ENCODE measurements at places on chromosomes 1 and 21.
A peak's percentile ranks its signal among the peaks of the same experiment; 100 is the strongest.

DNA sequence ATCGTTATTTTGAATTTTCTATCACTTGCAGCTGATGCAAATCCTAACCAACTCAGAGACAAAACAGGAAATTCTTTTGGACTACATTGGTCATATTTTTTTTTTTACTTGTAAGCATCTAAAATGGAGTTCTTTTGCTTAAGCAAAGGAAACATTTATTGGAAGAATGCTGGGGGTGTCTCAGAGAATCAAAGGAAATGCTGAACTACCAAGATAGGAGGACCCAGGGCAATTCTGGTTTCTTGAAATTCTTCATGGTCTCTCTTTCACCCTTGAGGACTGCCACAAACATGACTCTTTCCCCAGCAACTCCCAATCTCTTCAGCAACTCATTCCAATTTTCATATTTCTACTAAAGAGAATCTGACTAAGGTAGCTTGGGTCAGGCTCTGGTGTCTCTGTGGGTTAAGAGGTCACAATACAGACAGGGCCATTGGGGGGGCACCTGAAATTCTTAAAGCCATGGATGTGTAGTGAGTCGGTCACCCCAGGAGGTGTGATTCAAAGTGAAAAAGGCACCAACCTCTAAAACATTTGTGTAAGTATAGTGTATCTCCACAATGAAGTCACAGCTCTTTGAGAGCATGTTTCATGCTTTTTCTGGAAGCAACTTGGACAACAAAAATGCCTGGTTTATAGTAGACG is 171.1 kb upstream of the FGGY start:
- DNase-seq: no peak

DNA sequence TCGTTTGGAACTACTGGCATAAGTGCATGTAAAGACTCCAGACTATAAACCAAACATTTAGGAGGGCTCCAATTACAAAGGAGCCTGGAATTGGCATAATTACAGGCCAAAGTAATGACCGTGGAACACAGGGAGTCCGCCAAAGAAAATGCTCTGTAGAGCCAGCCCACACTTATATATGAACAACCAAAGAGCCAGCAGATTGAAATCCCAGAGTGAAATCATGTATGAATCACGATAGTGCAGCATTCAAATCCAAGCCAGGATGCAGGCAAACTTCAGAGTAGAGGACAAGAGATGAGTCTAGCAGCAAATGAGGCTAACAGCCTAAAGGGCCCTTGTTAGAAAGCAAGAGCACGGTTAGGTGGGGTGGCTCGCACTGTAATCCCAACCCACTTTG is 13.1 kb downstream of the VPS26C start:
- DNase-seq: no peak

DNA sequence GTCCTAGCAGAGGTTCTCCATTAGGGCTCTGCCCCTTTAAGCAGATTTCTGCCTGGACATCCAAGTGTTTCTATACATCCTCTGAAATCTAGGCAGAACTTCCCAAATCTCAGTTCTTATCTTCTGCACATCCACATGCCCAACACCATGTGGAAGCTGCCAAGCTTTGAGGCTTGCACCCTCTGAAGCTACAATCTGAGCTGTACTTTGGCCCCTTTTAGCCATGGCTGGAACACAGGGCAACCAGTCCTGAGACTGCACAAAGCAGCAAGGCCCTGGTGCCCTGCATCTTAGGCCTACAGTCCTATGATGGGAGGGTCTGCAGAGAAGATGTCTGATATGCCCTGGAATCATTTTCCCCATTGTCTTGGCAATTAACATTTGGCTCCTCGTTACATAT is 8.0 kb downstream of the HAO2 start:
- no peak for DNase-seq

DNA sequence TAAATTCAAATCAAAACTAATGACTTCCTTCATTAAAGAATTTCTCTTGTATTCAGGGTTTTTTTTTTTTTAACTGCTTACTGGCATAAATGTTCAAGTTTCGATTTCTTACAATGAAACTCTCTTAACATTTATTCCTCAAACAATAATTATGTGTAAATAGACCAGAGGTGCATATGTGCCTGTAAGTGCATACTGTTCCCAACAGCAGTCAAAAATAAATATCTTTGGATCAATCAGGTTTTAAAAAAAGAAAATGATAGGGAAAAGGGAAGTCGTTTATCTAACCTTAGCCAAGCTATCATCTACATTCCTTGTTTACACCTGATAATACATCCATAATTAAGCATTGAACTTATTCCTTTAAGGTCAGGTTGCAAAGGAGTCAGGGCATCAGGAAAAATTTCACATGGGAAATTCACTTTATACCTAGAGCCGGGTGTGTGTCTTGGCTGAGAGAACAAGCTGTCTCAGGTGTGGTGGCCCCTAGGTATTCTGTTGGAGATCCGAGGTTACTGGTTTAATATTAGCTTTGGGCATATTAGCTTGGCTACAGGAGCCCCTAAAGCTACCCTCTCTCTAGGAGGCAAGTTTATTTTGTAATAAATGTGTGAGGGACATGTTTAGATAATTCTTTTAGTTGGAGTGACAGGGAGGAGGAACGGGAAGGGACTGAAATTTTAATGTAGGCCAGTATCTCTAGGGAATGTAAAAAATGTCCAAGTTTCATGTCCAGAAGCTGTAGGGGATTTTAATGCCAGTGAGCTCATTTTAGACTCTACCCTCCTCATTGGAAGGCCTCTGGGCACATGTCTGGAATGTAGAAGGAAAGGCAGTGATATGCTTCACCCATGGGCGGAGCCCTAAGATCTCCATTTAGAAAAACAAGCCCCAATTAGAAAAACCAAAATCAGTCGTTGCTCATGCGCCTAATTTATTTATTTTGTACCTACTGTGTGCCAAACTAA is 327.9 kb upstream of the PROX1 start:
- DNase-seq: no peak

GRCh38 chr1:3174487-3175247 is 105.7 kb downstream of the PRDM16 start:
- DNase-seq: no peak

DNA sequence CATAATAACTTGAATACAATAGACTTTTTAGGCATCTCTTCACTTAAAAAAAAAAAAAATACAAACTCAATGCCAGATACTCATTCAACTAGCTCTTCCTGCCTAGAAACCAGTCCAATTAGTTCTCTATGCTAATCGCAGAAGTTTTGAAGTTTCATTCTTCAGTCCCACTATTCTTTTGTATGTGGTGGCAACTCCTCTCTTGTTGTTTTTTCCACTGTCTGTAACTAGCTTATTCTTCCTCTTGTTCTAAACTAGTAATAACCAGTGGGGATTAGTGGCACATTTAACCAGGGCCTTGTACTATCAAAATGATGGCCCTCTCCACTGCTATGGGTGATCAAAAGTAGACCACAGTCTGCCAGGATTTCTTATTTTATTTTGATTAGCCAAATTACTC is 52.5 kb downstream of the SELENOF start:
- DNase-seq: no peak

DNA sequence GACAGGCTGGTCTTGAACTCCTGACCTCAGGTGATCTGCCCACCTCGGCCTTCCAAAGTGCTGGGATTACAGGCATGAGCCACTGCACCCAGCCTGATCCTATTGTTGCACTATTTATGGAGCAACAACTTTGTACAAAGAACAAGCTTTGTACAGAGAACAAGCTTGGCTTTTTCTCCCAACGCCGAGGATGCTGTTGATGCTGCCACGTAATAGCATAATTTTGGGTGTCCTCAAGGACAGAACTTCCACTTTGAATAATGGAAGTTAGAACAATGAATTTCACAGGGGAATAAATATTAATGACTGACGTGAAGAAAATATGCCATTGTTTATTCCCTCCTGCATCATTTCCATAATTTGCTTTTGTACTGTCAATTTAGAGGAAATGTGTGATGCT is 12.8 kb upstream of the RBP7 start:
- no peak for DNase-seq

GRCh38 chr21:42567214-42567555 is 53.5 kb downstream of the SLC37A1 start:
- no peak for DNase-seq

GRCh38 chr1:204728456-204728855 is 42.9 kb upstream of the LRRN2 start:
- peak; percentile 29 for DNase-seq
